Esophagus squamous epithelium (tissue), 5 donors: ENCODE measurements at places on chromosomes 5 and 9. TPM values are rescaled to one million over a fixed set of nuclear protein-coding genes. Genes with fewer than 3 reads are reported as not detected.

GRCh38 chr9:94771096-94771495 lies 44.6 kb downstream of the AOPEP start:
- no peak for DNase-seq

DNA sequence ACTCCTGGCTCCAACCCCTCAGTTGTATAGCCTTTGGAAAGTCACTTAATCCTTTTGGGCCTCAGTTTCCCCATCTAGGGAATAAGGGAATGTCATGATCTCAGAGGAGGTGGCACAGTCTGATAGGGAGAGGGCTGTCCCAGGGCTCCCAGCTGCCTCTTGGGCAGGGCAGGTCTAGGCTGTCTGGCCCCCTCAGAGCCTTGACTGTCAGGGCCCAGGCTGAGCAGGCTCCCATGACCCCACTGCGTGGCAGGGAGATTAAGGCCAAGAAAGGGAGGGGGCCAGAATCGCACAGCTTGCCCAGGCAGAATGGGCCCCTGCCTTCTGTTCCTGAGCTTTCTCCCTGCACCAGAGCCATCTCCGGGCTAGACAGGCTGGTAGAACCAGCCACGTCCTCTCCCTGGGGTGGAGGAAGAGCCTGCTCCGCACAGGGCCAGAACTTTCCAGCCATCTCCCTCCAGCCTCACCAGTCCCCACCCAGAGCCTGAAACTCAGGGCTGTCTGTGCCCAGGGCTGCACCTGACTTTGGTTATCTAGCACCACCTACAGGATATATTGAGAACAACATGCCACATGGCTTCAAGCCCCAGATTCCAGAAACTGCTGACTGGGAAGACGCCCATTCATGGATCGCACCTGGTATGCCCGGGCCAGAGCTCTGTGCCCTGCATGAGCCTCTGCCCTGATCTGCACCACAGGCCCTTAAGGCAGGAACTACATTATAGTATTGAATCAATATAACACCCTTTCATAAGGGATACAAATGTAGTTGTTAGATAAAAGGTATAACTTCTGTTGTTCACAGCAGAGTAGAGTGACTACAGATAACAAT lies 32.1 kb downstream of the NAIF1 start:
- DNase-seq: no peak

- DNase-seq: no peak
Measured at GRCh38 chr5:14778792-14779070, 92.8 kb downstream of the ANKH start.

- no peak for DNase-seq
Measured at GRCh38 chr9:91017245-91017644, 215.6 kb downstream of the SYK start.

DNA sequence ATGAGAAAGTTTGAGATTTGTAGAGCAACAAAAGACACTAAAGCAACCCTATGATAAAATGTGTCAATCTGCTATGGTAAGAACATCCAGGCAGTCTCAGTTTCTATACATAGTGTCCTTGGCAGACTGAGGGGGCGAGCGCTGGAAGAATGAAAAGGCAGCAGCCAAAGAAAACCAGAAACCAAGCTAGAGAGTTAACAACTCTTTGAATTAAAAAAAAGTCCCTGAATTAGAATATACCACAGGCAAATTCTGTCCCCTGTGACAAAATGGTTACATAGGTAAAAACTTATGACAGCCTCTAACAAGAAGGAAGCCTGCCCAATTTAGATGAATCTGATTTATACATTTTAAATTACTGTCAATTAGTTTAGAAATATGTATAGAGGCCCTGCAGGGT lies 106.7 kb downstream of the OXCT1 start:
- no peak for DNase-seq

- no peak for DNase-seq
Measured at GRCh38 chr5:19885040-19885824, 102.8 kb downstream of the CDH18 start.

DNA sequence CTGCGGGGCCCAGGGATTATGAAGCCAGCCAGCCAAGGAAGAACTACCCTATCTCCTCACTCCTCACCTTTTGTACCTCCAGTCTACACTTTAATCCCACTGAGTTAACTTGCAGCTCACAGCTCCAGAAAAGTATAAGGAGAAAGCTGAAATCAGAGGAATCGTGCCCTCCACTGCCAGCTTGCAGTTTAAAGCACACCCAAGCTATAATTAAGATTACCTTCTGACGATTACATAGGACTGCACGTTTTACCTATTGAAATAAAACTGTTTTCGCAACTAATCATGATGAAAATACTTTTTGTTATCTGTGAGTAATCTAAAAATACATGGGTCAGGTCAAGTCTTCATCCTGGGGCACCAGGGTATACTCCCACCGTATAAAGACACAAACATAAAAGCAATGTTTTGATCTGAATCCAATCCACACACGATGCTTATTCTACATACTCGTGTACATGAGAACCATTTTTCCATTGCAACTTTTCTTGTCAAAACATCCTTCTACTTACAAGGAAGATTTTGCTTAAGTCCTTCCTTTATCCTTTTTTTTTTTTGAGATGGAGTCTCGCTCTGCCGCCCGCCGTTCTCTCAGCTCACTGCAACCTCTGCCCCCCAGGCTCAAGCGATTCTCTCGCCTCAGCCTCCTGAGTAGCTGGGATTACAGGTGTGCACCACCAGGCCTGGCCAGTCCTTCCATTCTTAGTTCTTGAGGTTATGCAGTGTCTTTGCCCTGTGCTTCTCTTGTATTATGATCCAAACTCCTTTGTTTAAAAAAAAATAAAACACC lies 7.6 kb downstream of the RPL37 start:
- no peak for DNase-seq

GRCh38 chr9:109468927-109469326 lies 29.2 kb downstream of the PTPN3 start:
- DNase-seq: no peak

GRCh38 chr5:120682851-120683250 lies 218.8 kb downstream of the PRR16 start:
- DNase-seq: no peak

- DNase-seq: no peak
Measured at GRCh38 chr9:93826209-93826608, 128.9 kb downstream of the BARX1 start.

- DNase-seq: no peak
Measured at GRCh38 chr9:79928661-79929223, 357.0 kb downstream of the TLE4 start.

GRCh38 chr5:9381464-9381863 lies 164.4 kb downstream of the SEMA5A start:
- no peak for DNase-seq

Gene MAN1B1
- 38.7 TPM for total RNA-seq

Gene PRSS3
- total RNA-seq: 49.0 TPM
